Esophagus muscularis mucosa (tissue), 4 donors: ENCODE measurements at places on chromosomes 6 and 20. TPM values are rescaled to one million over a fixed set of nuclear protein-coding genes. Genes with fewer than 3 reads are reported as not detected.

Gene SEL1L2
- total RNA-seq = not detected

Gene EFHC1
- 10.9 TPM for total RNA-seq

Gene ADGB
- not detected for total RNA-seq

Gene DHX16
- total RNA-seq = 41.1 TPM

Gene FABP7
- total RNA-seq = not detected

Gene HAO1
- not detected for total RNA-seq

Gene IDH3B
- 120 TPM for total RNA-seq

DNA sequence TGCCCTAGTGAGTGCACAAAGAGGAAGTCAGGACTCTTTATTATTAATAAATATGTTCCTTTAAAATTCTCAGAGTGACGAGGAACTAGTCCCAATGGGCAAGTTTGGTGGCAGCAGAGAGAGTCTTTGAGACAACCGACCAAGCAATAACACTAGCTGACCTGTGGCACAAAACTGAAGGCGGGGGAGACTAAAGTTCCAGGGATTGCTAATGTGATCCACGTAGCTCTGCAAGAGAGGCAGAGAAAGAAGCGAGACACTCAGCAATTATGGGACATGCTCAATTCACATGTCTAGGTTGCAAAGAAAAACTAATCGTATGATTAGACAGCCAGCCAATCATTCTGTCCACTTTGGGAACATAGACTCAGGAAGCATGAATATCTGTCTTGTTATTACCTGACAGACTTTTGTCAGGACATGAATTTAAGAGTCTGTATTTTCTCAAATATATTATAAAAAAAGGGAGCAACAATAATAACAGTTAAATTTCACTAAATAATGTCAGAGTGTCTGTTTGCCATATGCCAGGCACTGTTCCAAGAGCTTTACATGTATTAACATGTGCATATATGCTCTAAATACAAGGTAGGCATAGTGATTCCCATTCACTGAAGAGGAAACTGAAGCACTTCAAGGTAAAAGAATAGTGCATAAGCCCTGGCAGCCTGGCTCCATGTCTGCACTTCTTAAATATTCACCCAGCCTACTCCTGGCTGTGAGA, 81.0 kb downstream of the COL9A1 start:
- DNase-seq = no peak

- DNase-seq = no peak
Measured at GRCh38 chr20:54088430-54088829, 18.0 kb upstream of the BCAS1 start.

GRCh38 chr6:111793711-111794111, 79.5 kb downstream of the FYN start:
- no peak for DNase-seq

GRCh38 chr20:35088231-35089145, 4.1 kb downstream of the TRPC4AP start:
- no peak for DNase-seq

GRCh38 chr20:62147125-62147524, 3.6 kb downstream of the SS18L1 start:
- no peak for DNase-seq

GRCh38 chr6:52253494-52253893, 9.2 kb upstream of the IL17F start:
- DNase-seq = no peak

- no peak for DNase-seq
Measured at GRCh38 chr20:34060970-34061369, 51.1 kb downstream of the EIF2S2 start.
